ENCODE measurements at places on chromosomes 16 and 17. TPM values are rescaled to one million over a fixed set of nuclear protein-coding genes. Genes with fewer than 3 reads are reported as not detected.

DNA sequence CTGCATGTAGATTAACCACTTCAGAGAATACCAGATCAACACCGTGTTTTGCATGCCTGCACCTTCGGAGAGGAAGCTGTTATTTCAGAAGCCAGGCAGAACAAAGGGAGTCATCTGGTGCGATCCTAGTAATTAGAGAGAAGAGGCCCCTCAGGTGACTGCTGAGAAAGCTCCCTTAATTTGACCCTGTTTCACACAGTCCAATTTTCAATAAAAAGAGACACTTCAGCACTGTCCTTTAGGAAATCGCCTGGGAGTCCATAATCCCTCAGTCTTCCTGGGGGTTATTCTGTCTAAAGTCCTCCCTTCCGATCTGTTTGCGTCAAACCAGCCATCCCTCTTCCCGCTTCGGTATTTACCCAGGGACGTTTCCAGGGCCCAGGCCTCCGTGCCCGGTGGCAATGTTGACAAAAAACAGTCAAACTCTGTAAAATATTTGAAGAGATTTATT lies 23.4 kb upstream of the TNRC6C start:
- no peaks in the 10 kb centered on the region for H3K36me3 ChIP-seq
- peaks cover 16% of the 10 kb centered on the region for H3K4me1 ChIP-seq
- peaks cover 5% of the 10 kb centered on the region for H3K27me3 ChIP-seq
- no peak for DNase-seq
- no peak overlapping the region for H3K4me3 ChIP-seq
- no peak overlapping the region for H3K27ac ChIP-seq

DNA sequence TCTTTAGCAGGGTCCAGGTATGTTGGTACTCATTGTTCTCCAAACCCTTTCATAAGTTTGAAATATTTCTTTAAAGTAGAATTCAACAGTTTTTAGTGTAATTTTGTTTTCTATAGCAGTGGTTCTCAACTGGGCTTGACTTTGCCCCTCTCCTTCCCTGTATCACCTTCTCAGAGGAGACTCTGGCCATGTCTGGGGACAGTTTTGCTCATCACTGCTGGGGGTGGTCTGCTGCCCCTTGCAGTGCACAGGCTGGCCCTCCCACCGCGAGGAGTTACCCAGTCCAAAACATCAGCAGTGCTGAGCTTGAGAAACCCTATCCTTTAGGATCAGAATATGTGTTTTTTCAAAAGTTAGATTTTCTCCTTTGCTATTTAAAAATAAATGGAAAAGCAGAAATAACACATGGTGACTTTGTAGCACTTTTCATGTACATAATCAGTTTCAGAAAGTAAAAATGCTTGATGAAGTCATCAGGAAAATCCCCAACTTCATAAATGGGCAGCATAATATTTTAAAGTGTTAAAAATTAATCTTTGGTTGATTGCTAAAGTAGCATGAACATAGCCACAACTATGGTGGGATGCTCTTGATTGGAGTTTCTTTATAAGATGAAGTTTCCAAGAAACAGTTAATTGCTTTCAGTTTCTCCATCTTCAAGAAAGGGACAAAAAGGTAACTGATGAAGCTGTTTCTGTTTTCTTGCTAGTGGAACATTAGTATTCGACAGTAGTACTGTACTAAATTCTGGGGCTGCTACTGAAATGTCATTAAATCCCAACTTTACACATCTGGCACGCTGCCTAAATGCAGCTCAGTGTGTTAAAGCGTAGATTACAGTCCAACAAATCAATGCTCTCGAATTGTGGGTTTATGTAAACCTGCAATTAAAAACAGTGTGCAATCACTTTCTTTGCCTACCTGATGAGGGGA lies 70.3 kb downstream of the NETO2 start:
- peak overlapping the region; percentile 69 for H3K27ac ChIP-seq
- no peak for DNase-seq
- no peak overlapping the region for H3K4me3 ChIP-seq
- no peaks in the 10 kb centered on the region for H3K36me3 ChIP-seq
- peaks cover 20% of the 10 kb centered on the region for H3K4me1 ChIP-seq

DNA sequence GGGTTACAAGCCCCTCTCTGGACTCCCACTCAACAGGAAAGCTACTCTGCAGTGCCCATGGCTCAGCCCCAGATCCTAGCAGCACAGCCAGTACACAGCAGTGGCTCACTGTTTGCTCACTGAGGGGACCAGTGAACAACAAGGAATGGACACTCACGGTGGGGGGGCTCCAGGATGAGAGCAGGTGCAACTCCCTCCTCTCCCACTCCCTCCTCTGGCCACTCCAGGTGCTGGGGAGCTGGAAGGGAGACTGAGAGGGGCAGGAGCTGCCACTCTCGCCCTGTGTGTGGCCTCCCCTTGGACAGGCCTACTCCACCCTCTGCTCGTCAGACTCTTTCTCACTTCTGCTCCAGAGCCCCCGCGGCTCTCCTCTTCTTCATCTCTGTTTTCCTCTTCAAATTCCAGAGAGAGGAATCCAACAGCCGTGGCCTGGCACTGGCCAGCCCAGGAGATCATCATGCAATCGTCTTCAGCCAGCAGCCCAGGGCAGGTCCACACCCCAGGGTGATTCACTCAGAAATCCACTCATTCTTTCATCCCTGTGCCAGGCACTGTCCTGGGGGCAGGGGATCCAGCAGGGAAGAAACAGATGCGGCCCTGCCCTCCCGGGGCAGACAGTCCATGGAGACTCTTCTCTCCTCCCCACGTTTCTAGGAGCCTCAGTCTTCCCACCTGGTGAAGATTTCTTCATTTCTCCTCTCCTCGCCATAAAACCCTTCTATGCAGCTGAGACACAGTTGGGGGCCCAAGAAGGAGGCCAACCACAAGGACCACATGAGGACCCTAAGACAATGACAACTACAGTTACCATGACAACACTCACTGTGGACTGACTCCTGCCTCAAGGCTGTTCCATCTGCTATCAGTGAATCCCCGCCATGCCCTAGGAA lies 30.7 kb downstream of the CFAP20 start:
- H3K36me3 ChIP-seq, result no peaks in the 10 kb centered on the region
- H3K27ac ChIP-seq, result no peak overlapping the region
- no peaks in the 10 kb centered on the region for H3K27me3 ChIP-seq
- H3K4me1 ChIP-seq, result peaks cover 2% of the 10 kb centered on the region
- DNase-seq, result no peak

GRCh38 chr16:88387941-88388627 lies 5.3 kb downstream of the ZNF469 start:
- H3K27ac ChIP-seq, result no peak overlapping the region
- H3K27me3 ChIP-seq, result peaks cover 31% of the 10 kb centered on the region
- H3K36me3 ChIP-seq, result no peaks in the 10 kb centered on the region
- no peaks in the 10 kb centered on the region for H3K4me1 ChIP-seq
- DNase-seq, result no peak
- H3K4me3 ChIP-seq, result no peak overlapping the region

DNA sequence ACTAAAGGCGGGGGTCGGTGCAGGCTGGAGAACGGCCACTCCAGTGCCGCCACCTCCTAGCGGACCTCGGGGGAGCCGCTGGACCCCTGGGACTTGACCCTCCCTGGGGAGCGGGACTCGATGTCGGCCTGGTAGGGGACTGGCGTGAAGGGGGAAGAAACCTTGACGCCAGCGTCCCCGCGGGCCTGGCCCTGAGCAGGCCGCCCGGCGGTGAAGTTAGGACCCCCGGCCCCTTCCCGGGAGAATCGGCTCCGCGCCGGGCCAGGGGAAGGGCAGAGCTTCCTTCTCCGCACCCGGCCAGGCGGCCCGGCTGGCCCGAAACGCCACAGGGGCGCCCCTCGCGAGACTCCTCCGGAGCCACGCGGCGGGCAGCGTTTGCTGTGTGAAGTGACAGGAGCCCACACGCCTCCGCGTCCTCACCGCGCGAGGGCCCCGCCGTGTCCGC lies 389 bp downstream of the DUS1L start:
- no peak for DNase-seq
- no peaks in the 10 kb centered on the region for H3K27me3 ChIP-seq
- peaks cover 2% of the 10 kb centered on the region for H3K36me3 ChIP-seq
- H3K4me3 ChIP-seq, result peak overlapping the region; percentile 76

DNA sequence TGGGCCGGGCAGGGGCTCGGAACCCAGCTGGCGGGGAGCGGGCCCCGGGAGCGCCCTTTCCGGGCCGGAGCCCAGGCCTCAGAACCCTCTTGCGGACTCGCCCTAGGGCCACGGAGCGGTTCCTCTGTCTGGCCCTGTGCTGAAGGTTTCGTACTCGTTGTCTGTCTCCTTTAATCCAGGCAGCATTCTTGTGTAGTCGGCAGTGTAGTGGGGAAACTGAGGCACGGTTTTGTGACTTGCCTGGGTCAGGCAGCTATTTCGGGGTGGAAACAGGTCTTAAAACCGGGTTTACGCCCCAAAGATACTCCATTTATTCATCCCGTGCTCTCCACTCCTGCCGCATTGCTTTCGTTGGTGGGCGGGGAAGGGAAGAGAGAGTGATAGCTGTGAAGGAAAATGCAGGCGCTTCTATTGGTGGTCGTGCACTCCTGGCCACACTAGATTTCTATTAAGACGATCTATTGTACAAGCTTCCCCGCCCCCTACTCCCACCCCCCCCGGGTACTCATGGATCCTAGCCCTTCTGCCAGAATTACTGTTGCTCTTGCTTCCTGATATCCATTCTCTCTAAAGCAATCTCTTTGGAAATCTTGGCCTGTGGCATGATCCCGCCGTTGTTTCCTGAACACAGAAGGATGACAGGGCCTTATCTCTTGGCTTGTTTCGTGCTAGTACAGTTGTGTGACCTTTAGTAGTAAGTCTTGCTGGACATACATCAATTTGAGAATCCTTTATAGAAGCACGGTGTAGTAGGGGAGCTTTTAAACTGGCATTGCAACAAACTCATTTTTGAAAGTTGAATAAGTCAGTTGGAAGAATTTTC lies 751 bp downstream of the DCAF7 start:
- H3K36me3 ChIP-seq, result peaks cover 17% of the 10 kb centered on the region
- peak overlapping the region; percentile 98 for H3K27ac ChIP-seq
- peaks cover 45% of the 10 kb centered on the region for H3K4me1 ChIP-seq
- H3K27me3 ChIP-seq, result no peaks in the 10 kb centered on the region

GRCh38 chr17:12510535-12510934 lies 155.2 kb upstream of the MYOCD start:
- no peaks in the 10 kb centered on the region for H3K4me1 ChIP-seq
- no peak for DNase-seq
- H3K27me3 ChIP-seq, result no peaks in the 10 kb centered on the region
- H3K4me3 ChIP-seq, result no peak overlapping the region
- no peaks in the 10 kb centered on the region for H3K36me3 ChIP-seq
- no peak overlapping the region for H3K27ac ChIP-seq

- no peak overlapping the region for H3K4me3 ChIP-seq
- H3K27ac ChIP-seq, result no peak overlapping the region
These were observed 70.9 kb upstream of the ATP2A3 start for GRCh38 chr17:4035081-4035680.

- H3K27me3 ChIP-seq, result peaks cover 31% of the 10 kb centered on the region
- no peak overlapping the region for H3K4me3 ChIP-seq
- DNase-seq, result no peak
- H3K36me3 ChIP-seq, result peaks cover 19% of the 10 kb centered on the region
These were observed 509.6 kb downstream of the MAF start for GRCh38 chr16:79090966-79091365.

GRCh38 chr17:63543822-63544420 lies 6.4 kb upstream of the DCAF7 start:
- no peak overlapping the region for H3K27ac ChIP-seq
- no peaks in the 10 kb centered on the region for H3K36me3 ChIP-seq
- H3K4me1 ChIP-seq, result no peaks in the 10 kb centered on the region
- peaks cover 13% of the 10 kb centered on the region for H3K27me3 ChIP-seq
- no peak overlapping the region for H3K4me3 ChIP-seq

- no peak overlapping the region for H3K27ac ChIP-seq
- H3K27me3 ChIP-seq, result peaks cover 4% of the 10 kb centered on the region
- no peak overlapping the region for H3K4me3 ChIP-seq
- H3K4me1 ChIP-seq, result no peaks in the 10 kb centered on the region
These were observed 9.0 kb upstream of the G6PC1 start for GRCh38 chr17:42891539-42892152.

- H3K27me3 ChIP-seq, result no peaks in the 10 kb centered on the region
- peak overlapping the region; percentile 96 for H3K27ac ChIP-seq
- no peak for DNase-seq
- peaks cover 42% of the 10 kb centered on the region for H3K36me3 ChIP-seq
- peaks cover 49% of the 10 kb centered on the region for H3K4me1 ChIP-seq
These were observed 626 bp downstream of the PELP1 start for GRCh38 chr17:4703330-4703691.

DNA sequence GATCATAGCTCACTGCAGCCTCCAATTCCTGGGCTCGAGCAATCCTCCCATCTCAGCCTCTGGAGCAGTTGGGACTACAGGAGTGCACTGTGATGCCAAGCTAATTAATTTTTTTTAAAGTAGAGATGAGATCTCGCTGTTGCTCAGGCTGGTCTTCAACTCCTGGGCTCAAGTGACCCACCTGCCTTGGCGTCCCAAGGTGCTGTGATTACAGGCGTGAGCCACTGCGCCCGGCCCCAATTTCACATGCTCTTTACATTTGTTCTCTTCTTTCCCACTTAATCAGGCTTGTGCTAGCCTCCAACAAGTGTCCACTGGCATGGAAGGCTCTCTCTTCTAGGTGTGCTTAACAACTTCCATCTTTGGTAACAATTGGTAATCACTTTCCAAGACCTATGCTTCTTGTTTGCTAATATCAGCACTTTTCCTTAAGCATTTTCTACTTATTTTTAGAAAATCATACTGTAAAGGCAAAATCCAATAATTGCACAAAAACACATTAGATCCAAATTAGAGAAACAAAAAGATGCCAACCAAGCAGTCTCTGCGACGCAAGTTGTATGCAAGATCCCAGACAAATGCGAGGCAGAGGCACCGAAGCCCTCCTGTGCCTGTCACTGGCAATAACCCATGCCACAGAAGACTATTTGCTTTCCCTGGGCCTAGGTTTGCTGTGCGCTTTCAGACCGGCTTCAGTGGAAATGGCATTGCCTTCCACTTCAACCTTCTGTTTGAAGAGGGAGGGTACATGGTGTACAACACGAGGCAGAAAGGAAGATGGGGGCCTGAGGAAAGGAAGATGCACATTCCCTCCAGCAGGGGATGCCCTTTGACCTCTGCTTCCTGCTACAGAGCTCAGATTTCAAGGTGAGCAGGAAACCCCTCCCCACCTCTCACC lies 52.6 kb downstream of the NOS2 start:
- no peaks in the 10 kb centered on the region for H3K36me3 ChIP-seq
- H3K27me3 ChIP-seq, result no peaks in the 10 kb centered on the region
- no peak overlapping the region for H3K4me3 ChIP-seq

DNA sequence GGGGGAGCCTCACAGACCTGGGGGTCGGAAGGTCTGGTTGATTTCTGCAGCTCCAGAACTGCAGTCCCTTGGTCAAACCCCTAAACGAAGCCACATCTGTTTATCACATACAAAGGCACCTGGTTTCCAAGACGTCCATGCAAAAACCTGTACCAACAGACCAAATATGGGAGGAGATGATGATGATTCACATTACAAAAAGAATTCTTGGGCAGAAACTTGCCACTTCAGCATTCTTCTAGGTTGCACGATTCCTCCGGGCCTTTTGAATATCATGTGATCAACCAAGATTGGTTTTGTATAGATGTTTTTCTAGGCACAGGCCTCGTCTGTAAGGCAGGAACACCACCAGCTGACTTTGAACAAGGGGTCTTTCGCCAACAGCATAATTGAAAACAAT lies 466.3 kb downstream of the SOX9 start:
- H3K27ac ChIP-seq, result no peak overlapping the region
- peaks cover 18% of the 10 kb centered on the region for H3K4me1 ChIP-seq
- H3K36me3 ChIP-seq, result no peaks in the 10 kb centered on the region
- peaks cover 73% of the 10 kb centered on the region for H3K27me3 ChIP-seq
- no peak for DNase-seq

TEX19 gene
- total RNA-seq, result 0.10 TPM

NXN gene
- 0.48 TPM for total RNA-seq

MYH2 gene
- total RNA-seq, result not detected

PRAC2 gene
- not detected for total RNA-seq

C16orf74 gene
- 1.5 TPM for total RNA-seq

OGFOD3 gene
- 21.5 TPM for total RNA-seq

KRT40 gene
- total RNA-seq, result not detected

All from activated naive CD8-positive, alpha-beta T cell treated with anti-CD3 and anti-CD28 coated beads for 36 hours (primary cell).